ENCODE measurements at places on chromosomes 6 and 20.

- no peak for DNase-seq
Observed at GRCh38 chr6:79536585-79536953, 661 bp downstream of the LCA5 start.

GRCh38 chr6:12484519-12484918 is 194.4 kb downstream of the EDN1 start:
- no peak for DNase-seq

DNA sequence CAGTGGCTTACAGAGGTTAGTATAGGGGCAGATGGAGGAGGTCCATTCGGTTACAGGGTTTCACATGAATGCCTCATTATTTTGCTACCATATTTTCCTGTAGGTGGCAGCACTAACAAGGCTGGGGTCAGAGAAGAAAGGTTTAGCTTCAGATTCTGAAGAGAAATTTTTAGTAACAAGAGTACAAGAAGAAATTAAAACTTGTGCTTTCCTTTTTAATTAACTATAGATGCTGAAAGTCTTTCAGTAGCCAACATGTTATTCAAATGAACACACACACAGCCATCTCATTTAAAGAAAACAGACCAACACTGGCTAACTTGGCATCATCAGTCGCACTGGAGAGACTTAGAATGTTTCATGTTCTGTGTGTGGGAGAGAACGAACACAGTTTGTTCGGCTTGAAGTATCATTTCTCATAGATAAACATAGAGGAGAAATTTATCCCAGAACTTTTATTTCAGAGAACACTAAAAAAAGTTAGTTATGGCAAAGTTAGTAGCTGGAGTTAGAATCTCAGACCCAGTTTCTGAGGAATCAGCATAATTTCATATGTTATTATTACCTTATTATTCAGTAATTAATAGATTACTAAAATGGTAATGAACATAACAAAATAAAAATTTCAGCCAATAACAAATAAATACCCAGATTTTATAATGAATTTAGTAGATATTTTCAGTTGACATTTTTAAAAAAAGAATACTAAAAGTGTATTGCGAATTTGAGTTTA is 314.0 kb upstream of the RSPO3 start:
- DNase-seq = no peak

DNA sequence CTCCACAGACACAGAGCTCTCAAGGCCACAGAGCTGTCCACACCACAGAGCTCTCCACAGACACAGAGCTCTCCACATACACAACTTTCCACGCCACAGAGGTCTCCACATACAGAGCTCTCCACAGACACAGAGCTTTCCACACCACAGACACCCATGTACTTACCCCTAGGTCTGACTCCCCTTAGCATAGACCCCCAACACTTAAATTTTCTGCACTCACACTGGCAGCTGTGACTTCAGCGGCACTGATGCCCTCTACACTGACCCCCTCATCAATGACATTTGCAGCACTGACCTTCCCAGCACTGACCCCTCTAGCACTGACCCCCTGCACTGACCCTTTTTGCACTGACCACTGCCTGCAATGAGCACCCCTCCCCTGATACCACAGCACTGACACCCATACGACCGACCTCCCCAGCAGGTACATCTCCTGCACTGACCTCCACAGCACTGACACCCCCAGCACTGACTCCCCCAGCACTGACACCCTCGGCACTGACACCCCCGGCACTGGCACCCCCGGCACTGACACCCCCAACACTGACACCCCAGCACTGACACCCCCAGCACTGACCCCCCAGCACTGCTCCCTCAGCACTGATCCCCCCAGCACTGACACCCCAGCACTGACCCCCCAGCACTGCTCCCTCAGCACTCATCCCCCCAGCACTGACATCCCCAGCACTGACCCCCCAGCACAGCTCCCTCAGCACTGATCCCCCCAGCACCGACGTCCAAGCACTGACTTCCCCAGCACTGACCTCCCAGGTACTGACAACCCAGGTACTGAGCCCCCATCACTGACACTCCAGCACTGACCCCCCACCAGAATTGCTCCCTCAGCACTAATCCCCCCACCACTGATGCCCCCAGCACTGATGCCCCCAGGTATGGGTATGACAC is 56.5 kb downstream of the ERMARD start:
- no peak for DNase-seq

- DNase-seq = no peak
Observed at GRCh38 chr6:138865480-138866109, 69.7 kb downstream of the ECT2L start.

DNA sequence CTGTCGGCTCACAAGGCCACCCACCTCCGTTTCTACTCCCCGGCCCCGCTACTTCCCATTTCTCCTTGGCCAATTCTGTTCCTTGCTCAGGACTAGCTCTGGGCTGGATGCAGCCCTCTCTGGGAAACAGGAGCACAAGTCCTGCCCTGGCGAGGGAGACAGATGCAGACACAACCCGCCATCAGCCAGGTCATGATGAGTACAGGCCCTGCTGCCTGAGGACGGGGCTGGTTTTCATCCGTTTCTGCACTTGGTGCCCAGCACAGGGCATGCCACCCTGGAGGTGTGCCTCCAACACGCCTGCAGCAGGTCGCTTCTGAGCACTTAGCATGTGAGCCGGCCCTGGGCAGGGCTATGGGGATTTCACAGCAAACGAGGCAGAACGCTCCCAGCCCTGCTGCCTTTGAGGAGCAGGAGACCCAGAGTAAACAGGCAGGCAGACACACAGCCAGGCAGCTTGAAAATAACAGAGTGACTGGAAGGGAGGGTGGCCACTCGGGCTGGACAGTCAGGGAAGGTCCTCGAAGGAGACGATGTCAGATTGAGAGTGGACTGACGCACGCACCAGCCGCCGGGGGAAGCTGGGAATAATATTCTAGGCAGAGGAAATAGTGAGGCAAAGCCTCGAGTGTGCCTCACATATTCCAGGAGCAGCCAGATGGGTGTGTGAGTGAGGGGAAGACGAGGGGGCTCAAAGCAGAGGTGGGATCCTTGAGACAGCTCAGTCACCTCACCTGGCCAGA is 21.2 kb upstream of the VSTM2L start:
- DNase-seq = no peak

DNA sequence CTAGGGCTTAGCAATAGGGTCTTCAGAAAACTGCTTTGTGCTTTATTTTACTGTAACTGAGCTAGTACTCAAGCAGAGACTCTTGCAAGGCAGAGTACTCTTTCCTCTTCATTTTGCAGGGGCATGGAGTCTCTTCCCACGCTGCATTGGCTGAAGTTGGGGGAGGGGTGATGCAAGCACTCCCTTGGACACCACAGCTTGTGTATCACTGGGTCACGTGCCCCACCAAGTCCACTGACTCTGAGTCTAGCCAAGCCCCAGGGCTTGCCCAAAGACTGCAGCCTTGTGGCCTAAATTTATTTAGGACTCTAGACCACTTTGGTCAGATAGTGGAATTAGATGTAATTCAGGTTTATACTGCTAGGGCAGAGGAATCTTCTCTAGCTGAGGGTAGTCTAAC is 1075.0 kb upstream of the ADGRB3 start:
- no peak for DNase-seq

GRCh38 chr6:53342217-53342616 is 6.5 kb downstream of the ELOVL5 start:
- no peak for DNase-seq

DNA sequence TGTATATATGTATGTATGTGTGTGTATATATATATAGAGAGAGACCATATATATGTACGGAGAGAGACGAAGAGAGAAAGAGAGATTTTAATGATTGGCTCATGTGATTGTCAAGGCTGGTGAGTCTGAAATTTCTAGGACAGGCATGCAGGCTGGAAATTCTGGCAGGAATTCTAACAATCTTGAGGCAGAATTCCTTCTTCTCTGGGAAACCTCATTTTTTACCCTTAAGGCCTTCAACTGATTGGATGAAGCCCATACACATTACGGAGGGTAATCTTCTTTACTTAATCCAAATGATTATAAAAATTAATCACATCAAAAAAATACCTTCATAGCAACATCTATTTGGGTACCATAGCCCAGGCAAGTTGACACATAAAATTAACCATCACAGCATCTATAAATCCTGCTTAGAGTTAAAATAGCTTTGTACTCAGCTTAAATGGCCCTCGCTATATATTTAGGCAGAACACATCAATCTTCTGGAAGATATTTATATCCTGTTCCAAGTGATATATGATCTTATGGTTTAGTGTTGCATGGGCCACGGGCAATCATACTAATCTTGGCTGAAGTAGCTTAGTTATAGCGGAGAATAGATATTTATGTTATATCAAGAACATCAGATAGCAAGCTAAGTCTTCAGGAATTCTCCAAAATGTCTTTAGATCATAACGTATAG is 36.6 kb downstream of the ABRACL start:
- no peak for DNase-seq

Data from central memory CD4-positive, alpha-beta T cell (primary cell).